GM10248 (cell line): ENCODE measurements at places on chromosomes 13 and 19.

DNA sequence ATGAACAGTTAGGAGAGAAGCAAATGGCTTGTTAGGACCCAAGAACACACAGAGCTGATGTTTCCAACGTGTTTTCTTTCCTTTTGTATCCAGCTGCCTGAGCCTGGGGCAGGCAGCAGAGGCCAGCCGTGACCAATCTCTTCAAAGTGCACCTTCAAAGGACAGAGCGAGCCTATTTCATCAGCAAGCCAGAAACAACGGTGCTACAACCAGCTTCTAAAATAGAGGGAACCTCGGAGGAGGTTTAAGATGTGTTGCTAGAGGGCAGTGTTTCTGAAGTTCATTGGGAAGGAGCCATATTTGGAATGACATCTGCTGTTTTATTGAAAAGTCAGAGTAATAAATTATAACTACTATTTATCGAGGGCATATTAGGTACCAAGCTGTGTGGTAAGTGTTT lies 56.2 kb upstream of the RFC3 start:
- no peak for DNase-seq

DNA sequence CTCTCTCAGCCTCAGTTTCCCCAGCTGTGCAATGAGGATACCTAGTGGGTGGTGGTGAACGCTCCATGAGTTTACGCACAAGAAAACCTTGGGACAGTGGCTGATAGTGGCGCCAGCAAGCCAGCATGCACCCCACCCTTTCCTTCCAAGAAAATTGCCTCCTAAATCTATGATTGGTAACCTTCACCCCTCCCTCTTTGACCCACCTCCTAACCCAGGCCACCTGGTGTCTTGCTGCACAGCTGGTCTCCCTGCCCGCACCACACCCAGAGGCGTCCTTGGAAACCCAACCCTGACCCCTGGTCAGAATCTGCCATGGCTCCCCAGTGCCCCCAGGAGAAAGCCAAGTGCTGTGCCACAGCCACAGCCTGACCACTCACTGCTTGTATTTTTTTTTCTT lies 22.8 kb upstream of the BCL3 start:
- no peak for DNase-seq

GRCh38 chr19:16067205-16067938 lies 8.9 kb upstream of the TPM4 start:
- DNase-seq, result no peak

DNA sequence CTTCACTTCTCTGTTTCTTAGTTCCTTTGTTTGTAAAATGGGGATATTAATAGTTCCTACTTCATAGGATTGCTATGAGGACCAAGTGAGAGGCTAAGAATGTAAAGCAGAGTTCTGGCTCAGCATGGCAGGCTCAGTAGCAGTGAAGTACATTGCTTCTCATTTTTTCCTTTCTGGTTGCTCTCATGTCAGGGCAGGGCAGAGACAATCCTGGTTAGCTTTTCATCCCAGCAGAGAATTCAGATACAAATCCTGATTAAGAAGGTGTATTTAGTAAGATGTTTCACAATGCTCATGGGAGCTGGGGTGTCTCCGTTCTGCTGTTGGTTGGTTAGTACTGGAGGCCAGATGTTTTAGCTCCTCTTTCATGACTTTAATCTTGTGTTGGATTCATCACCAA lies 42.9 kb downstream of the WASF3 start:
- no peak for DNase-seq

GRCh38 chr13:21014502-21015170 lies 46.8 kb downstream of the LATS2 start:
- no peak for DNase-seq
